Testis (tissue), 5 donors: ENCODE measurements at places on chromosomes 12 and 14.

- no peak for DNase-seq
Measured at GRCh38 chr14:71183876-71184689, 276.8 kb downstream of the PCNX1 start.

GRCh38 chr12:94198872-94199271, 50.5 kb downstream of the PLXNC1 start:
- DNase-seq, result no peak

DNA sequence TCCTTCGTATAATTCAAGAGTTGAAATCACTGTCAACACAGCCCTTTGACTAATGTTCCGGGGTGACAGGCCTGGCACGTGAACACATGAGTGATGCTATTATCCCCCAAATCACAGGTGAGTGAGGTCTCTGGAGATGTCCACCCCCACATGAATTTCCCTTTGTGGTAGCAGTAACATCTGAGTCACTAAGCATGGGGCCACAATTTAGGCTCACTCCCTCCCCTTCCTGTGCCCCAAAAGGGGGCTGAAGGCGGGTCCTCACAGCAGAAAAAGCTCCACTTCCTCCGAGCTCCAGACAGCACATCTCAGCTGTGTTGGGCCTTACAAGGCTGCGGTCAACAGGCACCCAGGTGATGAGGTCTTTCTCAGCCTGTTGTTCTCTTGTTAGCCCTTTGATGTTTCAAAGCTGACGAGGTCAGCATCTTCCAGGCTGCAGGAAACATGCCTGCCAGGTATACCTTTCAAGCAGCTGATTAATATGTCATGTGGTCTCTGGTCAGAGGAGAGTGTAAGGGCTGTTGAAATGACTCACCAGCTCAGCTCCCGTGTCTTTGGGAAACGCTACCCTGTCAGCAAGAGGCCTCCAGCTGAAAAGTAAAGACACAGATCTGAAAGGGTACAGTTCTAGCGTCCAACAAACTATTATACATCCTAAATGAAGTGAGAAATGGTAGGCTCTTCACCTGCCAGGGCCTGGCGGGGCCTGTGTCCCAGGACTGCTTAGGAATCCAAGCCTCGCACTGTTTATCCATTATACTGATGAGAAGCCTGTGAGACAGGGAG, 107.3 kb downstream of the ZFP36L1 start:
- DNase-seq, result no peak

DNA sequence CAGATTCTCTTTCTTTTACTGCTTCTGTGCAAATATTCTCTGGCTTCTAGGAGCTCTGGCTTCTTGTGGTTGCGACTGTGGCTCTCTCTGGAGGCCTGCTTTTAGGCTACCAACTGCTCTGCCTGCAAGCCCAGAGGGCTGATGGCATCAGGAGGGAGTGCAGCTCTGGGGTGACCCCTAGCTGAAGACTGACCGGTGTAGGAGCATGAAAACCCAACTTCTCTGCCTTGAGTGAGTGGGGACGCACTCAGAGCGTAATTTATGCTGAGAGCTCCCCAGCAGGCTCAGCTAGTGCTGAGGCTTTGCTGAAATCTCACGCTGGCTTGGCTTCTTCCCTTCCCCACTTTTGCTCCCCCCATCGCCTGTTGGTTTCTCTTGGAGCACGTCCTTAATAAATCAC, 29.9 kb upstream of the RBM19 start:
- no peak for DNase-seq

GRCh38 chr12:93115646-93116045, 186.6 kb upstream of the EEA1 start:
- peak; percentile 57 for DNase-seq

GRCh38 chr14:72612041-72612440, 281.9 kb downstream of the DPF3 start:
- no peak for DNase-seq

GRCh38 chr12:71430756-71431155, 8.8 kb upstream of the LGR5 start:
- no peak for DNase-seq

GRCh38 chr14:63248211-63248610, 44.0 kb downstream of the RHOJ start:
- DNase-seq, result no peak

DNA sequence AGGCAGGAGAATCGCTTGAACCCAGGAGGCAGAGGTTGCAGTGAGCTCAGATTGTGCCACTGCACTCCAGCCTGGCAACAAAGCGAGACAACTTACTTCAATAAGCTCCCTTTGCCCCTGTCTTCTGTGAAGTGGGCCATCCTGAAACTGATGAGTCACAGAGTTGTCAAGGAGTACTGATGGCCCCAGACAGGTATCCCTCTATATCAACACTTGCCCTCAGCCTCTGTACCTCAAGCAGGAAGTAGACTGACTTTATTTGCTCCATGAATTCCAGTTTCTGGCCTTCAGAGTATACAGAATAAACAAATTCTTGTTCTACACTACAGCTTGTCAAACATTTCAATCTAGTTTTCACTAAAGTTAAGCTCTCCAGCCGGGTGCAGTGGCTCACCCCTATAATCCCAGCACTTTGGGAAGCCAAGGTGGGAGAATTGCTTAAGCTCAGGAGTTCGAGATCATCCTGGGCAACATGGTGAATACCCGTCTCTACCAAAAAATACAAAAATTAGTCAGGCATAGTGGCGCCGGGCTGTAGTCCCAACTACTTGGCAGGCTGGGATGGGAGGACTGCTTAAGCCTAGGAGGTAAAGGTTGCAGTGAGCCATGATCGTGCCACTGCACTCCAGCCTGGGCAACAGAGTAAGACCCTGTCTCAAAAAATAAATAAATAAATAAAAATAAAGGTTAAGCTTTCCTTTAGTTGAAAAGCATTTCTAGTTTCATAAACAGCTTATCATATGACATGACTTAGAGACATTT, 16.4 kb upstream of the LRP10 start:
- no peak for DNase-seq

GRCh38 chr12:108449478-108449877, 65.6 kb upstream of the FICD start:
- no peak for DNase-seq

DNA sequence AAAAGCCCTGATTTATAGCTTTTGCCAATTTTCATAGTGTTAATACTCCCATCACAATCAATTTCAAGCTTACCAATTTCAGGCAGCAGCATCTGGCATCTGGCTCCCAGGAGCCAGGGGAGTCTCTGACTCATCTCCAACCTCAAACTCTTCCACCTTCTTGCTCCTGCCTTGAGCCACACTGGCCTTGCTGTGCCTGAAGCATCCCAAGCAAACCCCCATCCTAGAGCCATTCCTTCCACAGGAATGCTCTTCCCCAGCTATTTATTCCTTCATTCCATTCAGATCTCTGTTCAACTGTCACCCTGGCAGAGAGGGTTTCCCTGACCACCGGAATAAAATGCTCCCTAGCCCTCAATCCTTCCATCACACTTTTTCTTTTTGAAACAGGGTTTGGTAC, 13.9 kb upstream of the PPP1CC start:
- DNase-seq, result no peak

- no peak for DNase-seq
Measured at GRCh38 chr12:105654606-105655005, 324.1 kb downstream of the C12orf75 start.

- DNase-seq, result peak; percentile 60
Measured at GRCh38 chr14:74945261-74945851, 10.0 kb downstream of the PGF start.

DNA sequence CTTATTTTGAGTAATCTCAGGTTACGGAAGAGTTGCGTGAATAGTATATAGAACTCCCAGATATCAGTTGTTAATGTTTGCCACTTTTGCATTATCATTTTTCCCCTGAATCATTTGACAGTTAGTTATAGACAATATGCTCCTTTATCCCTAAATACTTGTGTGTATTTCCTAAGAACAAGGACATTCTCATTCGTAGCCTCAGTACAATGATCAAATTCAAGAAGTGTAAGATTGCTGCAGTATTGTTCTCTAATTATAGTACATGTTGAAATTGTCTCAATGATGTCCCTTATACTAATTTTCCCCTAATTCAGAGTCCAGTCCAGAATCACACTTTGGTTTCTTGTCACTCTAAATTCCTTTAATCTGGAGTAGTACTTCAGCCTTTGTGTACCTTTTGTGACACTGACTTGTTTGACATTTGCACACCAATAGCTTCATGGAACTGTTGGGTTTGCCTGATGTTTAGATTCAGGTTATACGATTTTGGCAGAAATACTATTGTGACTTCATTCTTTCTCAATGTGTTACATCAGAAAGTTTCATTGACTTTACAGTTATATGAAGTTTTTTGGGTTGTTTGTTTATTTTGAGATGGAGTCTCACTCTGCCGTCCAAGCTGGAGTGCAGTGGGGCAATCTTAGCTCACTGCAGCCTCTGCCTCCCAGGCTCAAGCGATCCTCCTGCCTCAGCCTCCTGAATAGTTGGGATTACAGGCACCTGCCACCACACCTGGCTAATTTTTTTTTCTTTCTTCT, 13.1 kb downstream of the DYNC1H1 start:
- no peak for DNase-seq

DNA sequence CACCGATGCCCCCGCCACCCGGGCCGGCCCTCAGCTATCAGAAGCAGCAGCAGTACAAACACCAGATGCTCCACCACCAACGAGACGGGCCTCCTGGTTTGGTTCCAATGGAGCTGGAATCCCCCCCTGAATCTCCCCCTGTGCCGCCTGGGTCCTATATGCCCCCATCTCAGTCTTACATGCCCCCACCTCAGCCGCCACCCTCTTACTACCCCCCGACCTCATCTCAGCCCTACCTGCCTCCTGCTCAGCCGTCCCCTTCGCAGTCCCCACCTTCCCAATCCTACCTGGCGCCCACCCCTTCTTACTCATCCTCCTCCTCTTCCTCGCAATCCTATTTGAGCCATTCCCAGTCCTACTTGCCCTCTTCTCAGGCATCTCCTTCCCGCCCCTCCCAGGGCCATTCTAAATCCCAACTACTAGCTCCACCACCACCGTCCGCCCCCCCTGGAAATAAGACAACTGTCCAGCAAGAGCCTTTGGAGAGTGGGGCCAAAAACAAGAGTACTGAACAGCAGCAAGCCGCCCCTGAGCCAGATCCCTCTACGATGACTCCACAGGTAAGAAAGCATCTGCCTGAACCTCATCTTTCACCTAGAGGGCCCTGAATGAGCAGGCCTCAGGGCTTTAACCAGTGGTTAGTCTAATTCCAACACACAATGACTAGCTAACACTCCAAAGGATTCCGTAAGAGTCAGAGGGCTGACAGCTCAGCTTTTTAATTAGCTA, 851 bp downstream of the YLPM1 start:
- peak; percentile 31 for DNase-seq

GRCh38 chr12:57845478-57846284, 848 bp downstream of the CTDSP2 start:
- peak; percentile 73 for DNase-seq

DNA sequence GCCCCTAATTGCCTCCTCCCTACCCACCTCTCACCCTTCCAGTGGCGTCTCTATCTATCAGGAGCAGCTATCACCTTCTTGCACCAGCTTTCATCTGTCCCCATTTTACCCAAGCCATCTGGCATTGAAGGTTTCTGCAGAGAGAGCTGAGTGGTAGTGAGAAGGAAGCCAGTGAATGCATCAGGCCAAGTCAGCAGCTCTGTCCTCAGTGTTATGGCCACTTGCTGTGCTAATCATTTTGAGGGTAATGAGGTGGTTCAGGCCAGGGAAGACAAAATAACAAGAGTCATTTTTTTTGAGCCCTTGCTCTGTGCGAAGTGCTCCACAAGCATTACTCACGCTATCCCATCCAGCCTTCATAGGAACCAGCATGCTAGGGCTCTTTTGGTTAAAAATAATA, 164.7 kb downstream of the SUDS3 start:
- DNase-seq, result no peak

DNA sequence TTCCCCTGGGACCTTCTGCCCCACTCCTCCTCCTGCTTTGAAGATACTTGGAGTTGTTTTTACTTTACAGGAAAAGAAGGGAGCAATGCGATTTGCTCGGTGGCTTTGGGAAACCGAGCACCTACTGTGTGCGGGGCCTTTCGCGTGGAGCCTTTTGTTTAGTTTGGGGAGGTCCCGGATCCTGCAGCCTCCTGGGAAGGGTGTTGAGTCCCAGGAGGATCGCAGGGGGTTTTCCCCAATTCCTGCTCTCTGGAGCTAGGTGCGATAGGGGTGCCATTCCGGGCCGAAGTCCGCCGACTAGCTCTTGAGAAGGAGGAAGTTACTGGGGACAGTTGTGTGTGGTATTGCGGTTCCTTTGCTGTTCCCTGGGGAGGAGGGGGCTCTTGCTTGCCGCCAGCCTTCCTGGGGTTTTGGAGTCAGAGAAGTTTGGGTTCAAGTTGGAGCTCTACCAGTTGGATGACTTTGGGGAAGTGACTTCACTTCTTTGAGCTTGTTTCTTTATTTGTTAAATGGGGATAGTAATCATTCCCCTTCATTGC, 1.1 kb downstream of the BRI3BP start:
- no peak for DNase-seq
